CD8-positive, alpha-beta memory T cell (primary cell): ENCODE measurements at places on chromosomes 7 and 10.

- DNase-seq: no peak
Observed at GRCh38 chr7:87347664-87348063, 2.2 kb downstream of the CROT start.

DNA sequence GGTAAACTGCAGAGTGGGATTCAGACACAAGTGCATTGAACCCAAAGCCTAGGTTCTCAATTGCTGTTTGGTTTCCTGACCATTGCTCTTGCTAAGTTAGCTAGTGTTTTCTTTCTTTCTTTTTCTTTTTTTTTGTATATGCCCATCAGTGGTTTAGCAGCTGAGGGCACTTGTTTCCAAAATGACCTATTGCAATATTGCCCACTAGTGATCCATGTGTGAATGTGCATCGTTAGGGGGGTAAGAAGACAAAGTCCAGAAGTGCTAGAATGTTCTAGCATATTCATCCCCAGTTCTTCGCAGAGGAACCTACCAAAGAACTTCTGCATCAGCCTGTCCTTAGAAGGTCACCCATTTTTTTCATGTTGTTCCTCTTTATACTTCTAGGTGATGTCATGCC is 252.8 kb upstream of the GPR26 start:
- DNase-seq: no peak

GRCh38 chr10:59018977-59019376 is 157.5 kb upstream of the PHYHIPL start:
- no peak for DNase-seq

DNA sequence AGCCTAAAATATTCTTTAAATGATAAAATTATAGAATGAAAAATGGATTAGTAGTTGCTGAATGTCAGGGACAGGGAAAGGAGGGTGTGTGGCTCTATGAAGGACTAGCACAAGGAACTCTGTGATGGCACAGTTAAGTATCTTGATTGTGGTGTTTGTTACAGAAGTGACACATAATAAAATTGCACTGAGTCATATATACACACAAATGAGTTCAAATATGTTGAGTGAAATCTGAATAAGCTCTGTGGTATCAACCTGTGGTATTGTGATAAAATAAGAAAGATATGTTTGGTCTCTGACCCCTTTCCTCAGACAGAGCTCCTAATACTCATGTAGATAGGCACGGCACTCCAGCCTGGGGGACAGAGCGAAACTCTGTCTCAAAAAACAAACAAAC is 181.5 kb upstream of the TRIM24 start:
- no peak for DNase-seq

DNA sequence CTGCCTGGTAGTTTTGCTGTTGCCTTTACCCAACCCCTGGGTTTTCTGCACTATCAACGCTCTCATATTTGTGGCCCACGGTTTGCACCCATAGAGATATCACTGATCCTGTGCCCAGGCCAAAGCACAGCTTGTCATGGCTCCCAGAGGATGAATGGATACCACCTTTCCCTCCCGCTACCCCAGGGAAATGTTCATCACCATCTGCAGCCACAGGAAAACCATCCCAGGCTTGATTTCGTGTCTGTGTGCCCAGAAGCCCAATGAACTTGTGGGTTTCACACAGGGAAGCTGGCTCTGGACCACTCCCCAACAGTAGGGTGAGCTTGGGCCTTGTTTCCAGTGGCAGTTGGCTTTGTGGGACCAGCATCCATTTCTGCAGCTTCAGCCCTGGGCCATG is 143.1 kb upstream of the GDF10 start:
- no peak for DNase-seq

GRCh38 chr7:95601316-95601715 is 5.0 kb upstream of the PDK4 start:
- DNase-seq: no peak

GRCh38 chr7:78489476-78490240 is 691.1 kb downstream of the PHTF2 start:
- DNase-seq: no peak

DNA sequence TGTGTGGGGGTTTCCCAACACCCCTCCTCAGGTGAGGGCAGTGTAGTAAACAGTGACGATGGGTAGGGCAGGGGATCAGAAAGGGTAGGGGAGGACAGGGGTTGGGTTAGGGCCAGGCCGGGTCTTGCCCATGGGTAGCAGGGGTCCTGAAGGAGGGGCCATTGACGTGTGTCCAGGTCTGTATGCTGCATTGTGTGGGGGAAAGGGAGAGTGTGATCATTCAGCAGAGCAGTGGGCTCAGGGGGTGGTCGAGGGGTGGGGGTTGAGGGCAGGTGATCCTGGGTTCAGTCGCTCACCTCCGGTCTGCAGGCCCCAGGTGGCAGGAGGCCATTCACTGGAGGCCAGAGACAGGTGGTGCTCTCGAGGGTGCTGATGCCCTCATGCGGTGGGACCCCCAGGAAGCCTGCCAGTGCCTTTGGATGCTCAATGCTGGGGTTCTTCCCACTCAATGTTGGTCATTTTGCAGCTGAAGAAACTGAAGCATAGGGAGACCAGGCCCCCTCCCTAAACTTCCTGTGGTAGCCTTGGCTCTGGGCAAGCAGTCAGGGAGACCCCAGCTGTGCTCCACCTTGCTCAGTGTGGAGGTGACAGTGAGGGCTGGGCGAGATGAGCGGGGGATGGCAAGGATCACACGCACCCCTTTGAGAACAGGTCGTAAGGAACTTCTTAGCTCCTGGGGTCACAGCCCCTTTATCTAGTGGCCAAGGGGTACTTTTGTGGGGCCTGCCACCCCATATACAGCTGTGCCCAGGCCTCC is 48.8 kb upstream of the CAMK2B start:
- DNase-seq: no peak

DNA sequence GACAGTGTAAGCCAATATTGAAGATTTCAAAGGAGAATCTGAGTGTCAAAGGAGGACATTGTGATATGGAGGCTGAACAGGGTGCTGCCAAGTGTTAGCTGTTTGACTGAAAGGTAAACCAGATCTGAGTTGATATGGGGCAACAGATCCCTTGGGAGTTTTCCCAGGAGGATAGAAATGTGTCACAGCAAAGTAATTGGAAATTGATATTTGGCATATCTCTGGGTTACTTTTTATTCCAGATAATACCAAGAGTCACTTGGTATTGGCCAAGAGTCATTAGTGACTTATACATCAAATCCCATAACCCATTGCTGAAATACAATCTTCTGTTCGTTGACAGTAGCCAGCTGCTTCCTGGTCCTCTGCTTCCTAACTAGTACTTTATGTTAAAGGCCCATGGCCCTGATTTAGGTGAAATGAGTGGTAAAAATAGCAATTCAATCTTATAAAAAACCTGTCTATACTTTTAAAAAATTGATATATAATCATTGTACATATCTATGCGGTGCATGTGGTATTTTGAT is 922.9 kb downstream of the LRMDA start:
- no peak for DNase-seq

- DNase-seq: no peak
Observed at GRCh38 chr10:107487284-107487683, 322.8 kb upstream of the SORCS1 start.

GRCh38 chr10:132601567-132601966 is 64.0 kb downstream of the INPP5A start:
- no peak for DNase-seq

DNA sequence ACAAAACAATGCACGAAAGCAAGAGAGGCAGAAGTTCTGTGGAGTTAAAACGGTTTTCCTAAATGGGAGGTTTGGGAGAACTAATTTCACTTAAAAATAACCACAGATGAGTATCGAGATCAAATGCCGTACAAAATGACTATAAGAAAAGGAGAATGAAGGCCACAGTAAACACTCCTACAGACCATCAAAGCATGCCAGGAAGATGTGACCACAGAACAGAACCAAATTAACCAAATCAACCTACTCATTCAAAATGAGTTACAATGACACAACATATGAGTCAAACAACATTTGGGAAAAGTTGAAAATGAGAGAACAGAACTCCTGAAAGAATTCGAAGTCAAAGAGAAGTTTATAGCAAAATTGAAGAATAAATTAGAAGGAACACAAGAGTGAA is 24.3 kb upstream of the DOCK1 start:
- DNase-seq: no peak

- DNase-seq: no peak
Observed at GRCh38 chr7:106895246-106895864, 30.3 kb downstream of the PIK3CG start.

- DNase-seq: peak; percentile 45
Observed at GRCh38 chr10:32982911-32983909, 25.2 kb upstream of the ITGB1 start.

DNA sequence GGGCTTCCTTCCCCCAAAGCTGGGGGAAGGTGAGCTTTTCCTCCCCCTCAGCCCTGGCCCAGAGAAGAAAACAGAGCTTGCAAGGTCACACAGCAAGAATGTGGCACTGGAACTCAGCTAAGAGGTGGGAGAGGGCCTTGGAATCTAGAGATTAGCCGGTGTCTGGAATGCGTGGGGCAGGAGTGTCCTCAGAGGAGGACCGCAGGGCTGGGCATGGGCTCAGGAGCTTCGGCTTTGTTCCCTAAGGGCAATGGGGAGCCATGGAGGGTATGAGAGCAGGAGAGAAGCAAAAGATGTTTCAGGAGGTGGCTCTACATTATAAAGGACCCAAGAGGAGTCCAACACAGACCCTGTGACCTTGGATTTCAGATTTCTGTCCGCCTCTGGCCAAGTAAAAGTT is 127.2 kb upstream of the TNRC18 start:
- DNase-seq: no peak

DNA sequence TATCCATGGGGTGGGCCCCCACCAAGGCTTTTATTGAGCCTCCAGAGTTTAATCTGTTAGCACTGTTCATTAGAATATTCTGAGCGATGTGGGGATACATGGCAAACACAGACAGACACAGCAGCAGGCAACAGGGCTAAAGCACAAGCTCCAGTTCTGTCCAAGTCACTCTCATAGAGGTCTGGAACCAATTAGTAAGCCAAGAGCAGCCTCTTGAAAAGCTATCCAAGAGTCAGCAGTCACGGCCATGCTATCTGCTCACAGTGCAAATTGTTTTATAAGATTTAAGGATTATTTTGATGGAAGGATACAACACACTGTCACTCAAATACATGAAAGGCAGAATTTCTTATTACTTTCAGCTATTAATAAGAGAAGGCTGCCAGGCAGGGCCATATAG is 86.4 kb upstream of the DGKB start:
- DNase-seq: no peak

- DNase-seq: no peak
Observed at GRCh38 chr10:86048973-86049372, 317.6 kb downstream of the GRID1 start.

- DNase-seq: no peak
Observed at GRCh38 chr10:43151371-43151770, 13.1 kb downstream of the CSGALNACT2 start.

- DNase-seq: no peak
Observed at GRCh38 chr10:10667466-10667865, 350.2 kb upstream of the CELF2 start.

- no peak for DNase-seq
Observed at GRCh38 chr10:71349406-71349805, 30.3 kb downstream of the SLC29A3 start.

GRCh38 chr7:50795253-50795652 is 12.6 kb upstream of the GRB10 start:
- no peak for DNase-seq

DNA sequence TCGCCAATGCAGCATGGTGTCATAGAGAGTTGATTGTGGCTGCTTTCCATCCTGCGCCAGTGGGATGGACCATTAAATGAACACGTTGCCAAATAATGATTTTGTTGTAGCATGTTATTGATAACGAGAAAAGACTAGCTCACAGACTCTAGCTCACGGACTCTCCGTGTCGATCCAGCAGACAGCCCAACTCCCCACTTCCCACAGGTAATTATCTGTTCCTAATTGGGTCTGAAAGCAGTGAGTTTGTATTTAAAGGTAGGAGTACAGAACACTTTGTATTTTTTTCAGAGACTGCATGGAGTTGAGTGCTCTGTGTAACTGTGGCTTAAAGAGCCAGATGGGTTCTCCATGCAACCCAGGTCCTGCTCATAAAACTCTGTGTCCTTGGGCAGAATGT is 1250.5 kb downstream of the TYW1 start:
- no peak for DNase-seq

GRCh38 chr10:68550747-68551411 is 9.3 kb upstream of the TET1 start:
- DNase-seq: no peak

DNA sequence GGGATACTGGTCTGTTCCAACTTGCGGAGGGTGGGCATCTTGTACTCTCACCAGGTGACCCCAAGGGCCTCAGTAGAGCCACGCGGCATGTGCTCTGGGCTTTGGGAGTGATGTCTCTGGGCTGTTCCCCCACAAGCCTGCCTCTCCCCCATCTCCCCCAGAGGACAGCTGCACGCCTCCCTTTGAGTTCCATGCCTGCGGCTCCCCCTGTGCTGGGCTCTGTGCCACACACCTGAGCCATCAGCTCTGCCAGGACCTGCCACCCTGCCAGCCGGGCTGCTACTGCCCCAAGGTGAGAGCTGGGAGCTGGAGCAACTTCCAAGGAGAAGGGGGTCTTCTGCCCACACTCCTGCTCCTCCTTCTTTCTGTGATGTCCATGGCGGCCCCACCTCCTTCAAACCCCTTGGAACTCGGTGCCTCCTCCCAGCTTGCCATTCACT is 15.0 kb upstream of the ZNF862 start:
- DNase-seq: peak; percentile 31

GRCh38 chr10:86536294-86536861 is 14.8 kb upstream of the WAPL start:
- DNase-seq: peak; percentile 65

- DNase-seq: no peak
Observed at GRCh38 chr7:46625032-46625431, 704.0 kb upstream of the IGFBP3 start.

DNA sequence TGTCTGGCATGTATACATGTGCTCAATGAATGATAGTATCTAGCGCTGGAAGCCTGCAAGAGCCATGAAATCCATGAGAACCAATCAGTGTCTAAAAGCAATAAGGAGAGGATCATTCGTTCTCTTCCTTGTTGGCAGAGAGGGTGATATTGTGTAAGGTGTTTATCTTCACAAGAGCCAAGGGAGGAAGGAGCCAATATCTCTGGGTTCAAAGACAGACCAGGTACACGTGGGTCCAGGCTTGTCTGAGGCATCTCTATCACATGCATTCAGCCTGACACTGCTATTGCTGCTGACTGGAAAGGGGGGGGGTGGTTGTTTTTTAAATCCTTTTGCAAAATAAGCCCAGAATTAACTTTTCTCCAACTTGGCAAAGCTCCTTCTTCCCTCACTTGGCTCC is 4.0 kb downstream of the SEC31B start:
- no peak for DNase-seq

- DNase-seq: no peak
Observed at GRCh38 chr7:129739427-129739826, 127.9 kb downstream of the NRF1 start.

GRCh38 chr10:14737808-14738545 is 36.7 kb downstream of the FAM107B start:
- DNase-seq: no peak

DNA sequence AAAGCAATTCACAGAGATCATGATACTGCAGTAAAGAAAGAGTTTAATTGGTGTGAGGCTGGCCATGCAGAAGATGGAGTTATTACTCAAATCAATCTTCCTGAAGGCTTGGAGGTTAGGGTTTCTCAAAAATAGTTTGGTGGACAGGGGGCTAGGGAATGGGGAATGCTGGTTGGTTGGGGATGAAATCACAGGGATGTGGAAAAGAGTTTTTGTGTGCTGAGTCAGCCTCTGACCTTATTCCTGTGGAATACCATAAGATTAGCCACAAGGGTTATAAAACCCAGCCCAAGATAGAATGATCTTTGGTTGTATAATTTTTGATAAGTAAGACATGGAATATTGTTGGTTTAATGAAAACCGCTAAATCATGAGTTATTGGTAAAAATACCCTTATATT is 764.3 kb downstream of the TYW1 start:
- no peak for DNase-seq
